ENCODE measurements at places on chromosomes 2 and 18.

GRCh38 chr2:224729435-224729834 lies 13.3 kb upstream of the CCDC195 start:
- DNase-seq = no peak

DNA sequence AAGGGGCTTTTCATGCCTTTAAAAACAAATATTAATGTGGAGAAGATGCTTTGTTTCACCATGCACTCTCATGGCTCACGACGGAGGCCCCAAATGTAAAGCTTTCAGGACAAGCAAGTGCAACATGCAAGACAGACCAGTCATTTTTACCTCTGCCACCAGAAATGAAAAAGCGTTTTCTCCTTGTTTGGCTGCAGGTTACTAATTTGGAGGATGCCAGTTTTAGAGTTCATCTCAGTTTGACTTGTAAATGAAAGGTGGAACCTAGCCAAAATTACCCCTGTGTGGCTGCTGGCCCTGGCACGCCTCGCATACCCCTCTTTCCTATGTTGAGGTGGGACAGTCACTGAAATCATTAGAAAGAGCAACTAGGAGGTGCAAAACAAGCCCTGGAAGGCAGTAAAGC lies 138.6 kb downstream of the BCL2 start:
- no peak for DNase-seq

DNA sequence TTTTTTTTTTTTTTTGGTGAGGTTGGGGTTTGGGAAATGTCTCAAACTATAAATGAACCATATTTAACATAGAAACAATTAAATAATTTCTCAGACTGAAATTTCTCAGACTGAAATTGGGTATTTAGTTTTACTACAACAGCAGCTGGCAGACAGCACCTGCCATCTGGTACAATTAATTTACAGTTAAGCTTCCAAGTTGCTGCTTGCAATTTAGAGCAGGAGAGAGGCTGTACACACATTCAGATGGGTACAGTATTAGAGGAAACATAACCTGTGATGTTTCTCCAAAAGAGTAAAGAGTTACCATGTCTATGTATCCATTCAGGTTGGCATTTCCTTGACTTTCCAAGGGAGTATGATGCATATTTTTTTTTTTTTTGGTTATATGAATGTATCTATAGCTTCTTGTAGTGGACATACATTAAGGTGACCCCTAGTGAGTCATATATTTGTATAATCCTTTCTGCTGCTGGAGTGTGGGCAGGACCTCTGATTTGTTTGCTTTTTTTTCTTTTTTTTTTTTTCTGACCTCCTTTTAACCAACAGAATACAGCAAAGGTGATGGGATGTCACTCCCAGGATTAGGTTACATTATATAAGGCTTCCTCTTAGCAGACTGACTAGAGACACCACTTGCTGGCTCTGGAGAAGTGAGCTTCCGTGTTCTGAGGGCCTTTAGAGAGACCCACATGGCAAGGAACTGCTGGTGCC lies 201.7 kb downstream of the PTH2R start:
- DNase-seq = no peak

- DNase-seq = no peak
These were observed 31.3 kb downstream of the BCL2 start for GRCh38 chr18:63288311-63288710.

DNA sequence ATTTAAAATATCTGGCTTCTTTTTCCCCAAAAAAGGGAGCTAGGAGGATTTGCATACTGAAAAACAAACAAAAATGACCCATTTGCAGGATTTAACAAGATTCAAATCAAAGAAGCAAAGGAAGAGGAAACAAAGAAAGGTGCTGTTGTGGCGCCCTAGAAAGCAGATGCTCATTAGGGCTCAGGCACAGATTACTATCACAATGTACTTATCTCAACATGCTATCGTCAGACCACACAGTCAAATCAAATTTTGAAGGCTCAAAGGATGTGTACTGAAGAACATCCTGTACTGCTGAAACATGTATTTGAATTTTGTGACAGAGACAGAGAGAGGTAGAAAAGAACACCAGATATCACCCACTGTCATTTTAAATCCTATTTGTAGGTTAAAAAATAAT lies 10.9 kb downstream of the RBMS1 start:
- no peak for DNase-seq

DNA sequence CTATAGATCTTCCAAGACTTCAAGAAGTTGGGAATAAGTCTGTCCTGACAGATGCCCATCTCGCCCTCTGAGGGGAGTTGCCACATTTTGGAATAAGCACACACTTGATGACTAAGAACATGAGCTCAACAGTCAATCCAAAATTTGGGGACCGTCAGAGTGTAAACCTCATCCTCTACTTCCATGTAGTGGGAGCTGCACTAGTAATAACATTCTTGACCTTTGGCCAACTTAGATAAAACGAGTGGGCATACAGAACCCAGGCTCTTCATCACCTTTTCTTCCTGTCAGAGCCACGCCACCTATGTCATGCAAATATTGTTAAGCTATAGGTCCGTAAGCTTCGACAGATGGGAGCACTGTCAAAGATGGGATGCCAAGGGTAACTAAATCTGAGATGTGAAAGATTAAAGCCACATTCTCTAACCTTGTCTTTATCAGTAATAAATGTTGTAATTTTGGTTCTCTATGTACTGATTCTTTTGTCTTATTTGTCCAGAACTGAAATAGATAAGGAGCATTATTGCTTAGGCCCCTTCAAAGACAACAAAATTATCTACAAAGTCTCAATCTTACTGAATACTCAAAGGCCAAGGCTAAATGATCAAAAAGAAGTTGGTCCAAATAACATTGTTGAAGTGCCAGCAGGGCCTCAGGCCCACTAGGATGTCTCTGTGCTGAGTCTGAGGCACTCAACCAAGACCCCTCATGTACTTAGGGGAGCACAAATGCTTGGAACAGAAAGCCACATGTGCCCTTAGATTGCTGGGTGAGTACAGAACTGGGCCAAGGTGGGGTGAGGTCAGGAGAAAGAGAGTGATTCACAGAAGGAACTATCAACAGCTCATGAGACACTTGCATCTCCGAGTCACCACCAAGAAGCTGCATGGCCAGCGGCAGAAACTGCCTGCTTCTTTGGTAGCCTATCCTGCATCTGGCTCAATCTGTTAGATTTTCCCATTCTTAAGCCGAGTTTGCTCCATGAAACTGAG lies 15.0 kb downstream of the CDH2 start:
- no peak for DNase-seq

GRCh38 chr2:206881708-206882410 lies 57.5 kb upstream of the CPO start:
- DNase-seq = no peak

Measured in SIG-M5 (cell line).